Stimulated activated CD8-positive, alpha-beta memory T cell treated with anti-CD3 and anti-CD28 coated beads, Interleukin-4, amount 100 ng/mL, for 4 hours (primary cell): ENCODE measurements at places on chromosomes 4 and X.

DNA sequence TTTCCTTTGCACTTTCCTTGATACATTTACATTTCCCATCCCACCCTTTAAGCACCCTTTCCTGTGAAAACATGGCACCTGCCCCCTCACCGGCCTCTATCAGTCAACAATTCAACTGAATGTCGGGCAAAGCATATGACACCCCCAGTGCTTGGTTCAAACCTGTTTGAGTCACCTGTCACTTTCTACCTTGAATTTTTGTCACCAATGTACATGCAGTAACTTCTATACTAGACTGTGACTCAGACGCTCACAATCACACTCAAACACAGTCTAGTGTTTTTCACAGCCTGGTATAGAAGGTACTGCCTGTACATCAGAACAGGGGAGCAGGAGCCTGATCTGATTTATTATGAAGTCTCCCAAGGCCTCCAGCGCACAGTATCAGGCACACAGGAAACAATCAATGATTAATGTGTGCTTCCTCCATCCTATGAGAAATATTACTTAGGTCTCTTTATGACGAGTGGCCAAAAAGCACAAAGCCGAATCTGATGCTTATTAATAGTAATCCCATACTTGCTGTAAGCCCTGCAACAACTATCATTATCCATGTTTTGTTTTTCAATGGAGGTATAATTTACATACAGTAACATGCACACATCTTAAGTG, 49.2 kb upstream of the FAM9C start:
- no peak for DNase-seq

DNA sequence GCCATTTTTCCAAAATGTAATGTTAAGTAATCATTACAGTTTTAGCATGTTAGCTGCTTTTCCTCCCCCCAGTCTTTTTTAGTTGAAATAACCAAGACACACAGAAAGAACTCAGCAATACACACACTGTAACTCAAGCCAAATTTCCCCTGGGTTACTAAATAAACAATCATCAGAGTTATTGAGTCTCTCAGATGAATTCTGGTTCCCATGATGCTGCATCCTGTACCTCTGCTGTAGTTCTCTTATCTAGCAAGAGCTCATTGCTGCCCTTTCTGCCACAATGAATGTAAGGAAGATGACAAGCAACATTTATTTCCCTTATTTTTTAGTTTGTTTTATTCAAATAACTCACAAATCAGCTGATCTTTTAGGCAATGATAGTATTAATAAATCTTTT, 185.1 kb downstream of the ARHGAP6 start:
- no peak for DNase-seq

- DNase-seq = no peak
These were observed 1.9 kb downstream of the UBE2K start for GRCh38 chr4:39699687-39700409.

DNA sequence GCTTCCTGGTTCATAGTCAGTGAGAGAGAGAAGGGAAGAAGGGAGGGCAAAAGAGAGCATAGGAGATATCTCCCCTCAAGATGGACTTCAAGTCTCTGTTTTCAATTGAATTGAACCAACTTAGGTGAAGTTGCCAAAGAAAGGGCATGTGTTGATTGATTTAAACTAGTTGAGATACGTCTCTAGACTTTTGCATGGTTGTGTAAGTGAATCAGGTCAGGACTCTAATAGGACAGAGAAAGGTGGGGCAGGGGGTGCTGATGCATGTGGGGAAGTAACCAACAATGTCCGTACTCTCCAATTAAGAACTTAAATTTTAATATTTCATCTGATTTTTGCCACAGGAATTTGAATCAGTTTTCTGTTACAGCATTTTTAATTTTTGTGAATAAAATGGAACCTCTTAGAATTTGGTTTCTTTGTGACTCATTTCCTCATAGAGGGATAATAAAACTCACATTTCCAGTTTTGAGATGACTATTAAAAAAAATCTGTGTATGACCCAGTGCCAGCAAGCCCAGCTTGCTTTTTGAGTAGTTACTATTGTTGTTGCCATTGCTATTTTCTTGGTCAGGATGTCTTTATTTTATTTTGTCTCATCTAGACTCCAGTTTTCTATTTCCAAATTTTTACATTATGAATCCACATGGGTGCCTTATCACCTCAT, 37.3 kb downstream of the SLIT2 start:
- no peak for DNase-seq

- no peak for DNase-seq
These were observed 7.0 kb upstream of the TRIML1 start for GRCh38 chr4:188132232-188132631.

GRCh38 chrX:32084757-32085156, 1012.9 kb upstream of the FTHL17 start:
- no peak for DNase-seq

GRCh38 chr4:75997946-75998345, 7.2 kb upstream of the SDAD1 start:
- no peak for DNase-seq

DNA sequence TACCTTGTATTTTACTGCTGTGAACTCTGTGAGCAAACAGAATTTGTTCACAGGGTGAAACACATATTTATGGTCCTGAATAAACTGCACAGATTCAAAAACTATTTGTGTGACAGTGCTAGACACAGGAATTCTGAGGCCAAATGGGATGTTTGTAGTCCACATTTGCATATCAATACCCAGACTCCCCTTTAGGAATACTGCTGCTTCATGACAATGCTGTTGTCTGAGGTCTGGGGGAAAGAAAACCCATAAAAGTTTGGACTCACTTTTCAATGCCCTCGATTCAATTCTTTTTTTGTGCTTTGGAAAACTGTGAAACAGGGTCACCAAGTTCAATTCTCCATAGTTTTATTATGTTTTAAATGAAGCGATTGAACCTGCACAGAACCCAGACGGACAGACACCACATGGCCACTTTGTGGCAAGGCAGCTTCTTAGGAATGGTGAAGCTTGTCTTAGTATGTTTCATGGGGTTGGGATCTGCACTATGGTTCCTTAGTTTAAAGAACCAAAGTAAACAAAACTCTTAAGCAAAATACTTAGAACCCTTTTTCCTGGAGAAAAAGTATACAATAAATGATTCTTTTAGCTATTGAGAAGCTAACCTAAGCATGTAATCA, 92.3 kb upstream of the MAD2L1 start:
- no peak for DNase-seq

DNA sequence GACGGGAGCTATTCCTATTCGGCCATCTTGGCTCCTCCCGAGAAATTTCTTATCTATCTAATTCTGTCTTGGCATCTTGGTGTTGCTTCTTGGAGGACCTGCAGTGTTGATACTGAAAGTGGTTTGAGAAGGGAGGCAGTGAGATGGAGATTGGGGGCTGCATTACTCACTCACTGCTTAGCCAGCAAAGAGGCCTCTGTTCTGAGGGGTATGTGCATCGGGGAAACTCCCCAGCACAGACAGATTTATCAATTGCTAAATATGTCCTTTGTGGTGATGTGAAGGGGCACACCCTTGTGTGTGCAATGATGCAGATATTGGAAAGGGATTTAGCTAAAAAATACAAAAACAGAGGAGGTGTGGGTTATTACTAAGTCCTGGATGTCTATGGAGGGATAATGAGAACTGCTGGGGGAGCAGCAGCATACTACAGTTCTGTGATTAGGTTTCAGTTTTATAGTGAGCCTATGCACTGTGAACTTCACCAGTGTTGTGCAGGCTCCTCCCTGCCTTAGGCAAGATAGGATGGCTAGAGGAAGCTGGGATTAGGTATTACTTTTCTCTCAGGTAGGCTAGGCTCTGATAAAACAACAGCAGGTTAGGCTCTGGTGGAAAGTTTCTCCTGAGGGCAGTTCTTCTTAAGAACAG, 279.0 kb downstream of the HS3ST1 start:
- DNase-seq = no peak

- no peak for DNase-seq
These were observed 674.8 kb downstream of the RAPGEF2 start for GRCh38 chr4:159777689-159778088.

DNA sequence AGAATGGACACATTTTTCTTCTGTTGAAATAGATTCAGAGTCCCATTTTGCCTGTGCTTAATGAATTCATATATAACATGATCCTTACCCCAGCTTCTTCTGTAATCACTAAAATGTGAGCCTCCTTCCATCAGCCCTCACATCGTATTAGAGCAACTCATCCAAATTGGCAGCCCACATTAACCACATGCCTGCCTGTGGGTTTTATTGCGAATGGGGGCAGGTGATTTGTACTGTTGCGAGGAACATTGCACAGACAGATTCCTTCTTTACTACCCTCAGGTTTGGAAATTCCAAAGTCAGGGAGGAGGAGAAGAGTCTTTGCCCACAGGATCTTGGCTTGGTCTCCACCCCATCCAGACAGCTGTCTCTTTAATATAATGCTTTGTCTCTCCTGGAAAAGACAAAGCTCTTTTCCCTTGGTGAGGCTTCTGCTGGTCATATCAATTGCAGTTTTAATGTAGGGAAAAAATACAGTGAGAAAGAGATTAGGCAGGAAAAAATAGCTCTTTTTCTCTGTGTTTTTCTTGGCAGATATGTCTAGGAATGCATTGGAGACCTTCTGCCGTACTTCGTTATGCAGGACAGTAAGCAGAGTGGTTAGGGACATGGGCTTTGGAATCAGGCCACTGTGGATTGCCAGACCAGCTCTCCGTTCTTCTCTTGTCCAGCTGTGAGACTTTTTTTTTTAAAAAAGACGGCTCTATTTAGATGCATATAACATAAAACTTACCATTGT, 371.2 kb downstream of the AFF2 start:
- DNase-seq = no peak
